ENCODE measurements at places on chromosomes 2 and 18. TPM values are rescaled to one million over a fixed set of nuclear protein-coding genes. Genes with fewer than 3 reads are reported as not detected.

The ACMSD gene
- not detected for total RNA-seq

The NCKAP5 gene
- 1.1 TPM for total RNA-seq

The TTR gene
- not detected for total RNA-seq

The REG3A gene
- total RNA-seq, result not detected
